ENCODE measurements at places on chromosomes 3 and 15. TPM values are rescaled to one million over a fixed set of nuclear protein-coding genes. Genes with fewer than 3 reads are reported as not detected.

The CMTM8 gene
- 8.1 TPM for total RNA-seq

The B3GALNT1 gene
- total RNA-seq: 0.60 TPM

The BDH1 gene
- total RNA-seq: 84.9 TPM

The LDHAL6B gene
- total RNA-seq: not detected

The SPTBN5 gene
- 0.46 TPM for total RNA-seq

The IL16 gene
- 102 TPM for total RNA-seq

The CACNA2D3 gene
- not detected for total RNA-seq

DNA sequence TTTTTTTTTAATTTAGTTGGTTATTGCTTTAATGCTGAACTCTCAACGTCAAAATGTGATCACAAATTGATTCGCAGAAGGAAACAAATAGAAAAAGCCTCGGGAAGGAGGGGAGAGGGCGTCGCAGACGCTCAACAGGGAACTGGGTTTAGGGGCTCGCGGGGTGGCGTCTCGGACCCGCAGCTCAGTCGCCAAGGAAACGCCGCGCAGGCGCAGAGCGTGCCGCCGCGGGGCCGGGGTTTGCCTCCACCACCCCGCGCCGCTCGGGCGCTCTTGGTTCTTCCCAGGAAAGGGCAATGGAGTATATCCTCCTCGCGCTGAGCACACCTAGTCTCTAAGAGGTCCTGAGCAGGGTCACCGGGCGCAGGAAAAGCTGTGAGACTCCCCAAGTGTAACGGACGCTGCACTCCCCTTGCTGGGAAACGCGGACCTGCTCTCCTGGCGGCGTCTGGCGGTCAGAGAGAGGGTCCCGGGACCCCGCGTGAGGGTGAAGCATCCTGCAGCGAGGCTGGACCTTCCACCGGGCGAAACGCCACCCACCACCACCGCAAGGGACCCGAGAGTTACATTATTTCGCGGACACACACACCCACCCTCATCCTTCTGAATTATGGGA lies 753 bp downstream of the PLCH1 start:
- DNase-seq: peak; percentile 64

GRCh38 chr3:102090721-102091045 lies 241.4 kb downstream of the NFKBIZ start:
- DNase-seq: no peak

GRCh38 chr3:44584646-44585501 lies at the start of gene ZNF660:
ZNF660 (plus strand) TSS chr3:44584964; CDS start chr3:44594194, 9,230 bp downstream.
- peak; percentile 13 for DNase-seq

GRCh38 chr3:53502737-53503136 lies 8.3 kb downstream of the CACNA1D start:
- no peak for DNase-seq

DNA sequence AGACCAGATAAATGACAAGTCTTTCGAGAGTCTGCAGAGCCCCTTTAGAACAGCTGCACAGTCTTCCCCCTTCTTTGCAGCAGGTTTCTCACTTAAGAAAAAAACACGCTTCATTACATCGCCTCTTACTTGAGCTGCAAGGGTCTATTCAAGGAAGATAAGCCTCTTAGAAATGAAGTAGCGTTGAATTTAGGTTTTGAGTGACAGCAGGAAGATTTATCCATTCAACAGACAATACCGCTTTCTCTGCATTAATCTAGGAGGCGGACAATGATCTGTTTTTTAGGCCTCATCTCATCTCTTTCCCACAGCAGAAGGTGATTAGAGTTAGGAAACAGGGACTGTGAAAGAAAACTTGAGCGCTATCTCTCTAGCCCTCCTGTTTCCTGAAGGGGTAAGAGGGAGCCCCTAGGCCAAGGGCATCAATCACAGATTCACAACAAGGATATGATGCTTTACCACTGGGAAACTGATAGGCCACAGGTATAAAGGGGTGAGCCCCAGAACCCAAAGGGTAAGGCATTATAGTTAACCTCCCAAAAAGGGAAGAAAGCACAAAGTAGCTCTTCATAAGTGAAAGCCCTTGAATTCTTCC lies 84.3 kb downstream of the MECOM start:
- no peak for DNase-seq

- DNase-seq: no peak
Measured at GRCh38 chr3:140748-141330, 55.7 kb upstream of the CHL1 start.

DNA sequence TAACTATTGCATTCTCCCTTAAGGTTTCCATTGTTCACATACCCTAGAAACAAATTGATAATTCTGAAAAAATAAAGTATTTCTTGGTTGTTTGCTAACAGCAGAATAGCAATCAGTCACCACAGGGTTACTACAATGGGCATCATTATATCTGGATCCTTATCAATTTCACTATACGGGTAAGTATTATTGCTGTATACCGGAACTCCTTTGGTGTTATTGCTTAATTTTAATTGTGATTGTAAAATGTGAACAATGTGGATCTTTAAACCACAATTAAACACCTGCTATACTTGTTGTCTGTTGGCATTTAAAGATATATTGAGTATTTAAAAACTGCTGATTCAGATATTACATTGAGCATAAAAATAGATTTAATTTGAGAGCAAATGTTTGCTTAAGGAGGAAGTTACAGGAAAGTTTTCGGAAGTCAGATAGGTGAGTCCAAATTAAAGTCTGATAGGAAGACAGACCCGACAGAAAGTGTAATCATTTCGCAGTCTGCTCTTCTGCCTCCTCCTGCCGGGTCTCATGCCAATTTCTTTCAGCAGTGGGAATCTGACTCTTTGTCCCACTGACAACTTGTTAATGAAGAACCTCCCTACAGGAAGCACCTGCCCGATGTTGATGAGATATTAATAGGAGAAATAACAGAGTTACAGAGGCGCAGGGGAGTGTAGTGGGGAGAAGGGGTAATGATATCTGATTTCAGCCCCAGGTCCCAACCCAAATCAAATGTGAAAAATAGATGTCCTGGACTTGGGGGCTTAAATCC lies 169.7 kb upstream of the TBC1D5 start:
- no peak for DNase-seq

DNA sequence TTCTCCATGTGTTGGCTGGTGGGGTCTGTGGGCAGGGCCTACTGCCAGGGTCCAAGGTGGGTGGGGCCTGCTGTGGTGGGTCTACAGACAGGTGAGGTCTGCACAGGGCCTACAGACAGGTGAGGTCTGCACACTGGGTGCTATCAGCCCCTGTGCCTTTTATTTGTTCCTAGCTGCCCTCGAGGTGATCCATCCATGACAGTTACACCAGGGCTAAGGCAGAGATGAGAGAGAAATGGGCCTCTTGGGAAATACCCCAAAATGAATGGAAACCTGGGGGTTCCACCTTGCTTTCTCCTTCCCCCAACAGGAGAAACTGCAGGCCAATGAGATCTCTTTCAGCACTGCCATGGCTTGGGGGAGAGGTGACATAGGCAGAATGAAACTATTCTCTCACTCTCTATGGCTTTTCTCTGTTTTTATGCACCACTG lies 36.4 kb downstream of the CFAP100 start:
- peak; percentile 12 for DNase-seq

DNA sequence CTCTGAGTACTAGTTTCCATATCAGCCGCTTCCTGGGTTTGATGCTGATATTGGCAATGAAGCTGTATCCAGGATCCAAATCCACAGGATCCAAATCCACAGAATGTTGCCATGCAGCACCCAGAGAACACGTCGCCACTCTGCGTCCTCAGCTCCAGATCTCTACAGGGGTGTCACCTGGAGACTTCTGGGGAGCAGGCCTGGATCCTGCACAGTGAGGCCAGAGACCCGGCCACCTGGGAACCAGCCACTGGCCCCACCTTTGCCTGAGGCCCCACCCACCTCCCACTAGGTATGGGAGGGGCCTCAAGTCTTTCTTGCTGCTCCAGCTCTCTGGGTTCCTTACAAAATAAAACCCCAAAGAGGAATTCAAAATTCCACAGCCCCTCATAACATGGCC lies 123.9 kb downstream of the LRRK1 start:
- no peak for DNase-seq

DNA sequence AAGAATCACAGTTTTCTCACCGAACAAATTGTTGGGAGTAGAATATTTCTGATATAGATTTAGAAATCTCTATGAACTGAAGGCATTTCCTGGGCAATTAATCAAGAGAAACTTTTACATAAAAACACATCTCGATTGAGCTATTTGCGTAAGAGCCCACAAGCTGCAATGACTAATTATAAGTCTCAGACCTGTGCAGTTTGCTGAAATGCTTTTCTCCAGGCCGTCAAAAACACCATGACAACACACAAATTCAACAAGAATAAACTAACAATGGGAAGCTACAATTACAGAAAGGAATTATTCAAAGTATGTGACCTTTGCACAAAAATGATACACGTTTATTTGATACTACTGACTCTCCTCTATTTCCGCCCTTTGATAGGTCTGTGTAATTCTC lies 481.2 kb upstream of the WNT5A start:
- no peak for DNase-seq

- no peak for DNase-seq
Measured at GRCh38 chr15:22903427-22903826, 65.0 kb downstream of the NIPA2 start.

GRCh38 chr3:16203671-16204629 lies 29.5 kb downstream of the GALNT15 start:
- no peak for DNase-seq

GRCh38 chr3:141227752-141228151 lies 3.9 kb upstream of the PXYLP1 start:
- DNase-seq: no peak

GRCh38 chr3:25171118-25171807 lies 256.8 kb upstream of the RARB start:
- DNase-seq: no peak

- no peak for DNase-seq
Measured at GRCh38 chr15:22259881-22260421, 179.6 kb downstream of the OR4M2 start.

DNA sequence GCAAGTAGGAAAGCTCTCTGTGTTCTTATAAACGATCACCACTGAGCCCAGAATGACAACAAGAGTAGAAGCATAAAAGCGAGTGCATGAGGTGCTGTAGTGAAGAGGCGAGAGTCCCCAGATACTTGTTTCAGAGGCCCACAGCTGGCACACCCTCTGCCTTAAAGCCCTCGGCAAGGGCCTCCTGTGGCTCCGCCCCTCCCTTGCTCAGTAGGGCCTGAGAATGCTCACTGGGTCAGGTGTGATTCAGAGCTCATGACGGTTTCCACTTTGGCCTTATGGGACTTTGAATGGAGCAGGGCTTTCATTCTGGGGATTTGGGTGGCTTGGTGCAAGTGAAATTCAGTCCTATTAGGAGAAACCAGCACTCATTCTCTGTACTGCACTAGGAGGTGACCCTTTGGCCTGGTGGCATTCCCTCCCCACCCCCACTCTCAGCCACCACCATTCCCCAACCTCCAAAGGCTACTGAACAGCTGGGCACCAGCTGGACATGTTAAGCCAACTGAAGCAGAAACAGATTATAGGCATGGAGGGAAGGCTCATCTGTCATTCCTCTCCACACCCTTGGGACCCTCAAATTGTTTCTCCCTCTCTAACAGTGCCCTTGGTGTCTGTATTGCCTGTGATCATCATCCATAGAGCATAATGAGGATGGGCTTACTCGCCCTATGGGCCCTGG lies 109.6 kb upstream of the CTDSPL start:
- DNase-seq: no peak

- DNase-seq: peak; percentile 65
Measured at GRCh38 chr3:128112357-128112968, 11.1 kb downstream of the RUVBL1 start.

Measured in activated CD4-positive, alpha-beta T cell treated with anti-CD3 and anti-CD28 coated beads for 36 hours (primary cell).